Umbilical cord (tissue), 2 donors: ENCODE measurements at places on chromosomes 3 and 15. TPM values are rescaled to one million over a fixed set of nuclear protein-coding genes. Genes with fewer than 3 reads are reported as not detected.

Gene TBC1D21
- total RNA-seq: not detected

Gene RTF1
- 16.4 TPM for total RNA-seq

Gene CEMIP
- total RNA-seq: 2.4 TPM

Gene INTS14
- 25.0 TPM for total RNA-seq

Gene ZPLD1
- 3.6 TPM for total RNA-seq

Gene C3orf22
- total RNA-seq: 1.7 TPM

Gene PPP1R14D
- total RNA-seq: 1.7 TPM

Gene TGM4
- 3.1 TPM for total RNA-seq

Gene C3orf80
- 2.6 TPM for total RNA-seq

Gene CFAP92
- 2.2 TPM for total RNA-seq

Gene REC114
- total RNA-seq: not detected

Gene SLC41A3
- total RNA-seq: 39.2 TPM

Gene MYL3
- 2.9 TPM for total RNA-seq

Gene RBP2
- total RNA-seq: not detected

Gene AGBL1
- total RNA-seq: 4.8 TPM

Gene SLC15A2
- 12.0 TPM for total RNA-seq

Gene CEP63
- 25.3 TPM for total RNA-seq

Gene ARGFX
- total RNA-seq: 16.1 TPM

Gene TM4SF18
- total RNA-seq: 3.9 TPM

Gene FAM43A
- 31.8 TPM for total RNA-seq

Gene LDHAL6B
- total RNA-seq: 3.6 TPM

Gene SERP1
- 190 TPM for total RNA-seq

Gene WDR72
- 5.1 TPM for total RNA-seq

Gene STRA6
- 35.6 TPM for total RNA-seq

Gene MAPKBP1
- 22.4 TPM for total RNA-seq

Gene IGF2BP2
- 60.9 TPM for total RNA-seq

Gene EPHB1
- total RNA-seq: 0.72 TPM

Gene ACKR2
- 10.4 TPM for total RNA-seq

Gene DNAH1
- 2.9 TPM for total RNA-seq

Gene SUSD5
- 6.0 TPM for total RNA-seq

Gene DUOX1
- 5.8 TPM for total RNA-seq

Gene MCF2L2
- total RNA-seq: 7.2 TPM

Gene SCAANT1
- not detected for total RNA-seq

Gene ILDR1
- 3.4 TPM for total RNA-seq

Gene CYP8B1
- 2.6 TPM for total RNA-seq

Gene FMN1
- 12.0 TPM for total RNA-seq

Gene C15orf39
- 3.6 TPM for total RNA-seq

Gene ALG1L2
- not detected for total RNA-seq

Gene ATP13A5
- total RNA-seq: 12.0 TPM

Gene ROPN1
- 1.4 TPM for total RNA-seq

Gene RTP1
- total RNA-seq: not detected

Gene NPAP1
- total RNA-seq: 2.4 TPM

Gene CPNE9
- total RNA-seq: not detected

Gene PIF1
- total RNA-seq: 1.7 TPM

Gene CCDC9B
- total RNA-seq: 13.0 TPM

Gene SPRED1
- total RNA-seq: 74.9 TPM

Gene SMCO1
- not detected for total RNA-seq

Gene GOLGA8A
- 54.9 TPM for total RNA-seq

Gene TEX9
- 10.4 TPM for total RNA-seq

Gene DOCK3
- total RNA-seq: 0.72 TPM

Gene FOXB1
- 1.2 TPM for total RNA-seq

Gene TMEM158
- total RNA-seq: 72.2 TPM

Gene CMTM8
- total RNA-seq: not detected

Gene HCLS1
- total RNA-seq: 31.3 TPM
